ENCODE measurements at places on chromosomes 13 and 19. TPM values are rescaled to one million over a fixed set of nuclear protein-coding genes. Genes with fewer than 3 reads are reported as not detected.

The FGF21 gene
- total RNA-seq, result not detected

The PLIN4 gene
- 69.5 TPM for total RNA-seq

GRCh38 chr13:44219577-44220548 lies 153.8 kb upstream of the SERP2 start:
- no peaks in the 10 kb centered on the region for H3K27me3 ChIP-seq
- H3K4me1 ChIP-seq, result peaks cover 45% of the 10 kb centered on the region
- peak; percentile 71 for DNase-seq
- H3K36me3 ChIP-seq, result no peaks in the 10 kb centered on the region
- H3K27ac ChIP-seq, result peak overlapping the region; percentile 57
- H3K4me3 ChIP-seq, result no peak overlapping the region

The CD70 gene
- not detected for total RNA-seq

DNA sequence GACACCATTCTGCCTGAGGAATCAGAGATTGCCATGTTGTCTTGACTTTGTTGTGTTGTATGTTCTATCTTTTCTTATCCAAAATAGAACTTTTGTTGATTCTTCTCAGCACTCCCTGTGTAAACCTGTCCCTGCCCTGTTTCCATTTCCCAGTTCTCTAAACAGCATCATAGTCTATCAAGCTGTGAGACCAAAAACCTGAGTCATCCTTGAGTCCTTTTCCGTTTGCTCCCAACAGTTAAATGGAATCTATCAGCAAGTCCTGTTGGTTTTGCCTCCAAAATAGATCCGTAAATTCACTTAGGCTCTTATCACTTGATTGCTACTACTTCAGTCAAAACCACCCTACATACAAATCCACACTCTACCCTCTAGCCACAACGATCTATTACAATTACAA lies 667.1 kb downstream of the PCDH9 start:
- H3K27me3 ChIP-seq, result no peaks in the 10 kb centered on the region
- DNase-seq, result no peak
- no peaks in the 10 kb centered on the region for H3K4me1 ChIP-seq
- no peak overlapping the region for H3K4me3 ChIP-seq

The KLK7 gene
- 14.2 TPM for total RNA-seq

DNA sequence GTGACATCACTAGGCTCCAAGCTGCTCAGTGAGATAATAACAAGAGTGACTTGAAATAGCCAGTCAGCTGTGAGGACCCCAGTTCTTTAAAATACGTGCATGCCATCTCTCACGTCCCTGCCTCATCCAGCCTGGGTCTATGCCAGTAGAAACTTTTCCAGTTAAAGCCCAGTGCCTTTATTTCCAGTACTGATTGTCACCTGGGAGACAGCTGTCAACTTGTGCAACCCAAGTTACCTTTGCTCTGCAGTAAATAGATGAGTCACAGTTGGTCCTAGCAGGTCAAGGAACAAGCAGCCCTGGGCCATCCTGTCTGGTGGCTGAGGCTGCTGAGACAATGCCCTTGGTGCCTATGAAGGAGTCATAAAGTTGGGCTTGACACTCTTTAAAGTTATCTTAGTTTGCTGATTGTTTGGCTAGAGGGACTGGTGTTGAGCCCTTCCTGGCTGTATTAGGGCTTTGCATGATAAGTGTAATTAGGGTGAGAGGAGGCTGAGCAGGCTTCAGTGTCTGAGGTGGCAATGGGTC lies 228.7 kb downstream of the LACC1 start:
- H3K4me1 ChIP-seq, result peaks cover 30% of the 10 kb centered on the region
- no peak overlapping the region for H3K27ac ChIP-seq

- no peak for DNase-seq
- H3K36me3 ChIP-seq, result no peaks in the 10 kb centered on the region
- H3K4me1 ChIP-seq, result peaks cover 87% of the 10 kb centered on the region
- H3K27me3 ChIP-seq, result no peaks in the 10 kb centered on the region
- peak overlapping the region; percentile 17 for H3K4me3 ChIP-seq
Observed at GRCh38 chr19:1259206-1259875, 9.8 kb upstream of the CIRBP start.

The FCER2 gene
- not detected for total RNA-seq

DNA sequence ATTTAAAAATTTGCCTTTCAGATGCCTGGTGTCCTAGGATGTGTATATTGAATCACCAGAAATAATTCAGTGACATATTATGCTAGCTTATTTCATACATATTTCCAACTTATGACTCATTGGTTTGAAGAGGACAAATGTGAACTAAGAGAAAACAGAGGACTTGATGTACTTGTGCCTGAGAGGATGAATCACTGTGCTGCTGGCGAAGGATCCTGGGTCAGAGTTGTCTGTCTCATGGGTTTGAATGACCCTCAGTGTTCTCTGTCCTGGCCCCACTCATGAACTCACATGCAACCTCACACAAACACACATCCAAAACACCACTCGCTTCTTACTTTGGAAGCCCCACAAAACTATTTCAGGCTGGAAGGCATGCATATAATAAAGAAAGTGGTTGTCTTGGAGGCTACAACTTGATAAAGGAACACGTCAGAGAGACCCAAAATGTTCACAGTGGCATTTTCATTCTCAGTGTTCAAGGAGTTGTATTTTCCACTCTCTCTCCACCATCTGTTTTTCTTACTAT lies 129.0 kb upstream of the SPRY2 start:
- no peaks in the 10 kb centered on the region for H3K36me3 ChIP-seq
- peak overlapping the region; percentile 82 for H3K27ac ChIP-seq
- no peaks in the 10 kb centered on the region for H3K27me3 ChIP-seq
- DNase-seq, result no peak
- H3K4me3 ChIP-seq, result no peak overlapping the region

- no peaks in the 10 kb centered on the region for H3K27me3 ChIP-seq
- DNase-seq, result no peak
- H3K4me1 ChIP-seq, result peaks cover 39% of the 10 kb centered on the region
- H3K27ac ChIP-seq, result peak overlapping the region; percentile 38
- H3K4me3 ChIP-seq, result no peak overlapping the region
Observed at GRCh38 chr13:99312493-99312883, 5.3 kb upstream of the GPR183 start.

- no peaks in the 10 kb centered on the region for H3K27me3 ChIP-seq
- no peaks in the 10 kb centered on the region for H3K4me1 ChIP-seq
- no peak for DNase-seq
- H3K36me3 ChIP-seq, result peaks cover 44% of the 10 kb centered on the region
- H3K4me3 ChIP-seq, result no peak overlapping the region
Observed at GRCh38 chr13:98022210-98022609, 68.7 kb downstream of the IPO5 start.

- no peaks in the 10 kb centered on the region for H3K4me1 ChIP-seq
- DNase-seq, result no peak
- peaks cover 23% of the 10 kb centered on the region for H3K36me3 ChIP-seq
- peak overlapping the region; percentile 37 for H3K27ac ChIP-seq
- H3K4me3 ChIP-seq, result no peak overlapping the region
- H3K27me3 ChIP-seq, result no peaks in the 10 kb centered on the region
Observed at GRCh38 chr13:110442930-110443621, 118.4 kb downstream of the RAB20 start.

DNA sequence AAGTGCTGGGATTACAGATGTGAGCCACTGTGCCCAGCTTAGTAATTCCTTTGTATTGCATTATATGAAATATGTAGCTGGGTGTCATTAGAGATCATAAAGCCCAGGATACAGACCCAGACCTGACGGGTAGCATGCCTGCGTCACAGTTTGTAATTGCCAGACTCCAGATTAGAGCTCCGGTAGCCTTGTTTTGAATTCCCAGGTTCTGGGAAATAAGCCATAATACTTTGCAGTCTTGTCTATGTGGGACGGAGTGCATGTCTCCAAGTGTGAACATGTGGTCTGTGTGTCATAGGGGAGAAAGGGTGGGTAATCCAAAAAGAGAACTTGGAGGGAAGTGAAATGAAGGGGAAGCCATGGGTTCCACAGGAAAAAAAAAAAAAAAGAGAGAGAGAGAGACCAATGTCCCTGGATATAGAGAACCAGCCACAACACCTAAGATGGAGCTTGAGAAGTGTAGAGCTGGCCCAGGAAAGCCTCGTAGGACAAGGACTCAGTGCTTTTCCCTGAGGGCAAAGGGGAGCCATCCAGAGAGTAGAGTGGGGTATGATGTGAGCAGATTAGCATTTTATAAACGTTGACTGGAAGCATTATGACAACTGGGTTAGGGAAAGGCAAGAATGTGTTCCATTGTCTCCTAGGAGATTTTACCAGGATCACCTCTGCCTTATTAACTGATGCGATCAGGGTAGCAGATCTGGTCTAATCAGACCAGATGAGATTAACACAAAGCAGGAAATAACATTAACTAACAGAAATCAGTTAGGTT lies 2.6 kb downstream of the ZSCAN4 start:
- no peaks in the 10 kb centered on the region for H3K27me3 ChIP-seq
- H3K4me3 ChIP-seq, result no peak overlapping the region
- H3K4me1 ChIP-seq, result no peaks in the 10 kb centered on the region
- DNase-seq, result no peak

The ZNF566 gene
- 11.3 TPM for total RNA-seq

The TJP3 gene
- total RNA-seq, result 17.7 TPM

The SHISA2 gene
- not detected for total RNA-seq

The WASF3 gene
- 20.4 TPM for total RNA-seq

- DNase-seq, result no peak
- no peak overlapping the region for H3K4me3 ChIP-seq
- no peaks in the 10 kb centered on the region for H3K4me1 ChIP-seq
- no peaks in the 10 kb centered on the region for H3K36me3 ChIP-seq
- no peak overlapping the region for H3K27ac ChIP-seq
Observed at GRCh38 chr19:45975306-45976070, 1.8 kb upstream of the NOVA2 start.

The TUBA3C gene
- total RNA-seq, result not detected

- no peak overlapping the region for H3K4me3 ChIP-seq
- H3K36me3 ChIP-seq, result peaks cover 3% of the 10 kb centered on the region
- no peak for DNase-seq
- H3K4me1 ChIP-seq, result no peaks in the 10 kb centered on the region
- H3K27me3 ChIP-seq, result no peaks in the 10 kb centered on the region
- H3K27ac ChIP-seq, result no peak overlapping the region
Observed at GRCh38 chr13:75305059-75305458, 176.9 kb downstream of the TBC1D4 start.

DNA sequence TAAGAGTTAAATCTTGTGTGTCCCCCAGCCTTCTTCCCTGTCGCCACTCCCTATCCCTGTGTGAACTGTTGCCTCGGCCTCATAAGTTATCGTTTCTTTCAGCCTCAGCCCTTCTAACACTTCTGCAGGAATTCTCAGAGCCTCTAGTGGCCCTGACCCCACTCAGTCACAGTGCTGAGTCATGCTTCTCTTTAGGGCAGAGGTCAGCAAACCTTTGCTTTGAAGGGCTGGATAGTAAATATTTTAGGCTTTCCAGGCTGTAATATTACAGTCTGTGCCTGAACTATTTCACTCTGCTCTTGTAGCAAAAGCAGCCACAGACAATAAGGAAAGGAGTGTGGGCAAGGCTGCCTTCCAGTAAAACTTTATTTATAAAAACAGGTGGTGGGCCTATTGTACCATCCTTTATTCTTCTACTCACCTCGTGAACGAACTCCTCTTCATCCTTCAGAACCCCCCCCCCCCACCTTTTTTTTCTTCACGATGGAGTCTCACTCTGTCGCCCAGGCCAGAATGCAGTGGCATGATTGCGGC lies 22.1 kb downstream of the MYO9B start:
- H3K4me3 ChIP-seq, result no peak overlapping the region
- no peaks in the 10 kb centered on the region for H3K27me3 ChIP-seq
- H3K27ac ChIP-seq, result peak overlapping the region; percentile 81

GRCh38 chr19:40609561-40610395 lies 8.6 kb downstream of the LTBP4 start:
- H3K27me3 ChIP-seq, result no peaks in the 10 kb centered on the region
- peak overlapping the region; percentile 88 for H3K27ac ChIP-seq
- H3K4me3 ChIP-seq, result peak overlapping the region; percentile 48
- H3K4me1 ChIP-seq, result peaks cover 82% of the 10 kb centered on the region
- H3K36me3 ChIP-seq, result no peaks in the 10 kb centered on the region

The ANGPTL8 gene
- not detected for total RNA-seq

The MOB3A gene
- 50.6 TPM for total RNA-seq

DNA sequence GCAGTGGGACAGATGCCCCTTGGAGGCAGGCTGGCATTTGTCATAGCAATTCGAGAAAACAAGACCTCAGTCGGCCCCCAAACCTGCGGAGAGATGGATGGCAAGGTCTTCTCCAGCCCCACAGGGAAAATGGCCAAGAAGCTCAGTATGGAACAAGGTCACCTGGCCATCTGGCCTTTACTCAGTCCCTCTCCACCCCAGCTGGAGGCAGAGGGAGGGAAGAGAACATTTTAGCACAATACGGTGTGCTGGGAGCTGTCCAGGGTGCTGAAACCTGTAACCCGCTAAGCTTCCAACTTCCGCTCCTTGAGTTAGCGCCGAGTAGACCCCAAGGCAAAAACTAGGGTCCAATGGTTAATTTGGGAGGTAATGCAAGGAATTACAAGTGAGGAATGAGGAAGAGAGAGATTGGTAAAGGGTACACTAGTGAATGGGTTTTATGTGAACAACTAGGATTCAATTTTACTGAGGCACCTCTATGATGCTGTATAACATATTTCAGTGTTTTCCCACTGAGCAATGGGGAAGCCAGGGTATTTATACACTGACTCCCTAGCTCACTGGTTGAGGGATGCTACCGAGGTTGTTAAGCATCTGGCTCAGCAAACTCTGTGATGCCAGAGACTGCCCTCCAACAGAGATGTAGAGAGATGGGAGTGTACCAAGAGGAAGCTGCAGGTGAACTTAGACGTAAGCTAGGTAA lies 64.3 kb downstream of the CACNA1A start:
- DNase-seq, result no peak
- no peaks in the 10 kb centered on the region for H3K27me3 ChIP-seq
- no peak overlapping the region for H3K27ac ChIP-seq
- H3K4me3 ChIP-seq, result no peak overlapping the region

- H3K4me1 ChIP-seq, result peaks cover 13% of the 10 kb centered on the region
- no peaks in the 10 kb centered on the region for H3K27me3 ChIP-seq
- no peak overlapping the region for H3K27ac ChIP-seq
- no peaks in the 10 kb centered on the region for H3K36me3 ChIP-seq
- H3K4me3 ChIP-seq, result no peak overlapping the region
Observed at GRCh38 chr13:35718084-35718483, 241.6 kb upstream of the MAB21L1 start.

The CDX2 gene
- total RNA-seq, result not detected

GRCh38 chr13:28267497-28267896 lies 129.2 kb downstream of the PAN3 start:
- no peaks in the 10 kb centered on the region for H3K27me3 ChIP-seq
- H3K4me1 ChIP-seq, result no peaks in the 10 kb centered on the region
- H3K36me3 ChIP-seq, result no peaks in the 10 kb centered on the region
- no peak for DNase-seq
- H3K27ac ChIP-seq, result no peak overlapping the region

The KLK2 gene
- total RNA-seq, result not detected

GRCh38 chr13:63092456-63092855 lies 1676.8 kb upstream of the PCDH20 start:
- H3K36me3 ChIP-seq, result no peaks in the 10 kb centered on the region

The NAXD gene
- 17.2 TPM for total RNA-seq

DNA sequence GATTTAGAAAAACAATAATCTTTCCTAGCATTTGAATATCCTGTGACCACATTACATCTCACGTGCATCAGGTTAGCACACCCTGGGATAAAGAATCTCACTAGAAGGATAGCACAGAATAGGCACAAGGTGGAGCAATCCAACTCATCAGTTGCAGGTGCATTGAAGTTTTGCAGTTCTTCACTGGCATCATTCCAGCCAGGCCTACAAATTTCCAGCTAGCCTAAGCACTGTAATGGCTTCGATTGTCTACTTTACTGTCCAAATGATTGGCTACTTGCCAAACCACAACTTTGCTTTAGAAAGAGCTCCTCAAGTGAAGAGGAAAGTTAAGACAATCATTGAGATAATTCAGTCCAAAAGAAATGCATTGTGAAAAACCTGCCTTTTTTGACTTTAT lies 89.5 kb downstream of the SPRY2 start:
- H3K4me1 ChIP-seq, result no peaks in the 10 kb centered on the region
- no peak for DNase-seq
- no peaks in the 10 kb centered on the region for H3K36me3 ChIP-seq

The ADM5 gene
- 2.7 TPM for total RNA-seq
